Panc1 (cell line): ENCODE measurements at places on chromosomes 11 and 22.

DNA sequence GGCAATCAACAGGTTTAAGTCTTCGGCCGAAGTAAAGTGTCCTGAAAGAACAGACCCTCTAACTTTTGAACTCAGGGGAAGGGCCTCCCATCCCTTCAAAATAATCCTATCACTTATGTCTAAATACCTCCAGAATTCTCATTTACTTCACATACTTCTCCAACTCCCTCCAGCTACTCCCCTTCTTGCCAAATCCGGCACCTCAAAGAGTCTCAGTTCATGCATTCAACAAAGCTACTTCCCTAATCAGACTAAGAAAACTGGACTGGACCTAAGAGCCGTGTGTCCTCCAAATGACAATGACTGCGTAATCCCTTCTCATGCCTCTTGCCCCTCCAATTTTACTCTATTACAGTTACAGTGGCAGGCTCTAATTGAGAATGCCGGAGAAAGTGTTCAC is 1.3 kb downstream of the DDB1 start:
- peaks cover 20% of the 10 kb centered on the region for H3K36me3 ChIP-seq
- DNase-seq, result no peak
- H3K27me3 ChIP-seq, result no peaks in the 10 kb centered on the region

GRCh38 chr22:29393019-29393608 is 4.7 kb upstream of the AP1B1 start:
- no peak overlapping the region for H3K4me3 ChIP-seq
- H3K4me1 ChIP-seq, result no peaks in the 10 kb centered on the region
- no peak for DNase-seq

- H3K4me1 ChIP-seq, result peaks cover 18% of the 10 kb centered on the region
- no peak overlapping the region for H3K27ac ChIP-seq
- no peaks in the 10 kb centered on the region for H3K27me3 ChIP-seq
- H3K36me3 ChIP-seq, result no peaks in the 10 kb centered on the region
- DNase-seq, result no peak
Observed at GRCh38 chr11:94747146-94747545, 21.0 kb upstream of the AMOTL1 start.

- no peak overlapping the region for H3K27ac ChIP-seq
- H3K36me3 ChIP-seq, result no peaks in the 10 kb centered on the region
- no peak for DNase-seq
- no peak overlapping the region for H3K4me3 ChIP-seq
- H3K27me3 ChIP-seq, result peaks cover 18% of the 10 kb centered on the region
- H3K4me1 ChIP-seq, result no peaks in the 10 kb centered on the region
Observed at GRCh38 chr11:18145025-18145424, 12.7 kb downstream of the MRGPRX3 start.

DNA sequence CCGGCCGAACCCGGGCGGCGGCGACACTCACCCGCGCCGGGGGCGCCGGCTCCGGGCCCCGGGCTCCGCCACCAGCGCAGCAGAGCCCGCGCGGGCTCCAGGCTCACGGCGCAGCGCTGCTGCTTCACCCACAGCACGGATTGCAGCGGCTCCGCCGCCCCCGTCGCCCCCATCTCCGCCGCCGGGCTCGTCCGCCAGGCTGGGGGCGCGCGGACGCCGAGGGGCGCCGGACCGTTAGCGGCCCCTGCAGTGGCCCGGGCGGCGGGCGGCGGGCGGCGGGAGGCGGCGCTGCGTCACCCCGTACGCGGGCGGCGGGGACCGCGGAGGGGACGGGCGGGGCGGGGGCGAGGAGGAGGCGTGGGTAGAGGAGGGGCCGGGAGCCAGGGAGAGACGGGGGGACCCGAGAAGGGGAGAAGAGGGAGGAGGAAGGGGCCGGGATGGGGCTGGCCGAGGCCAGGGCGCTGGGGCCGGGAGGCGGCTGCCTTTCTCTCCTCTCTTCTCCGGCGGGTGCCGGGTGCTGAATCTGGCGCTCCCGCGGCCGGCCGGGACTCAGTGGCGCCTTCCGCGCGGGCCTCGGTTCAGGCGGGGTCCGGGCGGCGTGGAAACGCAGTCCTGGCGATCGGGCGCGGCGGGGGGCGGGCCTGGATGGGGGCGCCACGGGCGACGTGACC is at the start of gene CERK:
CERK (minus strand) TSS at position 277 of the 671 bp plus-strand sequence; CDS start at position 173, 104 bp downstream.
- H3K27ac ChIP-seq, result peak within 1 kb of the TSS; percentile 76
- H3K4me1 ChIP-seq, result peaks cover 46% of the 10 kb centered on the region
